ENCODE measurements at places on chromosomes 13 and 19.

GRCh38 chr19:39506944-39507714 lies 7.8 kb upstream of the SELENOV start:
- H3K4me3 ChIP-seq: peak overlapping the region; percentile 74
- peaks cover 66% of the 10 kb centered on the region for H3K27me3 ChIP-seq

DNA sequence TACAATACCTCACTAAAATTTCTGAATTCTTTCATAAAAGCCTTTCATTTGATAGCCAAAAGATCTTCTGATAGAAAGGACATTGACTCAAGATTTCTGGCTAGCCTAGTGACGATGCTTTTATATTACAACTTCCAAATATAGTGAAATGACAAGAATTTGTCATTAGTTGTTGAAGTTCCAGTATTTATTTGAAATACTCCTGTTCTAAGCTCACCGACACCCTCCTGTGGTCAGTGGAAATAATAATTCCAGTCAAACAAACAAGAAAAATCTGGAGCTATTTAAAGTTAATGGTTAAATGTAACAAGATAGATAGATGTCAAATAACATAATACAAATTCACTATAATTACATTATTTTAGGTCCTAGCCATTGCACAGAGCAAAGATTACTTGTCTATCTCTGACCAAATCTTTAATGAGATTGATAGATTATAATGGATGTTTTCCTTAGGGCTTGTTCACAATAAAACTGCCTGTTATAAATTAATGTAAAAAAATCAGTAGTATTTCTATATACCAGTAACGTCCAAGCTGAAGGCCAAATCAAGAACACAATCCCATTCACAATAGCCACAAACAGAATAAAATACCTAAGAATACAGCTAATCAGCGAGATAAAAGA lies 195.5 kb downstream of the RGCC start:
- peaks cover 6% of the 10 kb centered on the region for H3K36me3 ChIP-seq
- peak overlapping the region; percentile 13 for H3K27ac ChIP-seq
- H3K27me3 ChIP-seq: no peaks in the 10 kb centered on the region
- no peaks in the 10 kb centered on the region for H3K4me1 ChIP-seq
- no peak overlapping the region for H3K4me3 ChIP-seq

DNA sequence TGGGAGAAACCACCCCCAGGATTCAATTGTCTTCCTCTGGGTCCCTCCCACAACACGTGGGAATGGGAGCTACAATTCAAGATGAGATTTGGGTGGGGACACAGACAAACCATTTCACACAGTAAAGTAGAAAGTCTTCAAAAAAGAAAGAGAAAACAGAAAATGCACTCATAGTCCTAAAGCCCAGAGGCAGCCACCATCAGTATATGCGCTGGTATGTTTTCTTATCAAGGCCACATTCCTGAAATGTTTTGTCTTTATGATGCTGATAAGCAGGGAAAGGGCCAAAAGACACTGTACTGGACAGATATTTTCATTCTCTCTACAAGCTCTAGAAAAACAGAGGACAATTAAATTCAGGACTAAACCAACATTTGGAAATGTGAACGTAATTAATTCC lies 375.8 kb upstream of the TSHZ3 start:
- H3K27me3 ChIP-seq: no peaks in the 10 kb centered on the region
- no peak overlapping the region for H3K4me3 ChIP-seq
- DNase-seq: no peak
- no peaks in the 10 kb centered on the region for H3K4me1 ChIP-seq
- H3K36me3 ChIP-seq: no peaks in the 10 kb centered on the region

DNA sequence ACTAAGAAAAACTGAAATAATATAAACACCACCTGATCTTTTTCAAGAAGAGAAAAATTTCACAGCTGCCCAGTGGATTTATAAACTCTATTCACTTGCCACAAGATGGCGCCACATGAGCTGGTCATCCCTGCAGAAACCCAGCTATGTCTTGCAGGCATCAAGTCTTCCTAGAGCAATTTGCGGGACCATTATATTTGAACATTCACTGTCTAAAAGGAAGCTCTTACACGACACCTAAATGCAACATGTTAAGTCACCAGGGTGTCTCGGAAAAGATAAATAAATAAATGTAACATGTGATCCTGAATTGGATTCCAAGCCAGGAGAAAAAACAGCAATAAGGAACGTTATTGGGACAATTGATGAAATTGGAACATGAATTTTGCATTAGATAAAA lies 20.3 kb upstream of the AKT2 start:
- peaks cover 5% of the 10 kb centered on the region for H3K4me1 ChIP-seq
- no peak overlapping the region for H3K27ac ChIP-seq
- H3K27me3 ChIP-seq: no peaks in the 10 kb centered on the region
- no peaks in the 10 kb centered on the region for H3K36me3 ChIP-seq

- peaks cover 8% of the 10 kb centered on the region for H3K36me3 ChIP-seq
- peaks cover 11% of the 10 kb centered on the region for H3K4me1 ChIP-seq
- DNase-seq: no peak
- H3K27ac ChIP-seq: peak within 1 kb of the TSS; percentile 65
- H3K27me3 ChIP-seq: peaks cover 11% of the 10 kb centered on the region
Observed at GRCh38 chr19:56538761-56539263, at the start of gene ZFP28. ZFP28 (plus strand) TSS chr19:56538948; CDS start chr19:56539019, 71 bp downstream.

- peaks cover 36% of the 10 kb centered on the region for H3K4me1 ChIP-seq
- H3K27me3 ChIP-seq: no peaks in the 10 kb centered on the region
- H3K36me3 ChIP-seq: peaks cover 24% of the 10 kb centered on the region
- H3K27ac ChIP-seq: peak overlapping the region; percentile 78
Observed at GRCh38 chr19:1609103-1609396, 3.8 kb upstream of the UQCR11 start.

- no peak for DNase-seq
- H3K36me3 ChIP-seq: peaks cover 2% of the 10 kb centered on the region
- no peak overlapping the region for H3K4me3 ChIP-seq
Observed at GRCh38 chr19:54600212-54600611, 6.8 kb downstream of the LILRA1 start.

GRCh38 chr13:85381082-85381481 lies 418.1 kb downstream of the SLITRK6 start:
- no peak overlapping the region for H3K27ac ChIP-seq
- H3K4me1 ChIP-seq: peaks cover 10% of the 10 kb centered on the region
- no peak overlapping the region for H3K4me3 ChIP-seq
- DNase-seq: no peak
- no peaks in the 10 kb centered on the region for H3K27me3 ChIP-seq

GRCh38 chr13:83563499-83563898 lies 318.8 kb downstream of the SLITRK1 start:
- H3K4me1 ChIP-seq: no peaks in the 10 kb centered on the region
- H3K36me3 ChIP-seq: no peaks in the 10 kb centered on the region
- H3K4me3 ChIP-seq: no peak overlapping the region
- H3K27me3 ChIP-seq: no peaks in the 10 kb centered on the region
- DNase-seq: no peak
- no peak overlapping the region for H3K27ac ChIP-seq

- peaks cover 41% of the 10 kb centered on the region for H3K27me3 ChIP-seq
- no peak for DNase-seq
- H3K36me3 ChIP-seq: no peaks in the 10 kb centered on the region
Observed at GRCh38 chr13:30985637-30986205, 53.3 kb downstream of the TEX26 start.

DNA sequence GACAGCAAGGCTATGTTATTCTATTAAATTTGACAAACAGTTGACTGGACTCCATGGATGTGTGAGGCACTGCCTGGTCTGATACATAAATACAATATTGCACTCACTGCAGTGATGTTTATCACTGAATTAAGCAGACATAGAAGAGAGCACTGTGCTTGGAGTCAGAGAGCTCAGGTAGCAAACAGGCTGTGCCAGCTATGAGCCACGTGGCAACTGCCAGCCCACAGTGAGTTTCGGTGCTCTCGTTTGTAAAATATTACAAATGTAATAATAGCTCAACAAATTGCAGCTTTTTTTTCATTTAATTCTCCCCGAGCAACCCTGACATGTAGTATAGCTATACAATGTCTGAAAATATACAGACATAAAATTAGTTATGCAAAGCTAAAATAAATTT lies 237.3 kb downstream of the NALCN start:
- no peak for DNase-seq
- no peak overlapping the region for H3K27ac ChIP-seq
- H3K27me3 ChIP-seq: peaks cover 11% of the 10 kb centered on the region
- peaks cover 3% of the 10 kb centered on the region for H3K36me3 ChIP-seq
- H3K4me1 ChIP-seq: no peaks in the 10 kb centered on the region

GRCh38 chr13:87302034-87302433 lies 369.1 kb upstream of the SLITRK5 start:
- no peaks in the 10 kb centered on the region for H3K4me1 ChIP-seq
- no peaks in the 10 kb centered on the region for H3K36me3 ChIP-seq
- H3K27ac ChIP-seq: no peak overlapping the region
- H3K27me3 ChIP-seq: no peaks in the 10 kb centered on the region

- no peak for DNase-seq
- no peaks in the 10 kb centered on the region for H3K27me3 ChIP-seq
- peak overlapping the region; percentile 67 for H3K4me3 ChIP-seq
- H3K36me3 ChIP-seq: peaks cover 18% of the 10 kb centered on the region
- peaks cover 77% of the 10 kb centered on the region for H3K4me1 ChIP-seq
Observed at GRCh38 chr19:10761443-10762250, 43.8 kb downstream of the DNM2 start.

DNA sequence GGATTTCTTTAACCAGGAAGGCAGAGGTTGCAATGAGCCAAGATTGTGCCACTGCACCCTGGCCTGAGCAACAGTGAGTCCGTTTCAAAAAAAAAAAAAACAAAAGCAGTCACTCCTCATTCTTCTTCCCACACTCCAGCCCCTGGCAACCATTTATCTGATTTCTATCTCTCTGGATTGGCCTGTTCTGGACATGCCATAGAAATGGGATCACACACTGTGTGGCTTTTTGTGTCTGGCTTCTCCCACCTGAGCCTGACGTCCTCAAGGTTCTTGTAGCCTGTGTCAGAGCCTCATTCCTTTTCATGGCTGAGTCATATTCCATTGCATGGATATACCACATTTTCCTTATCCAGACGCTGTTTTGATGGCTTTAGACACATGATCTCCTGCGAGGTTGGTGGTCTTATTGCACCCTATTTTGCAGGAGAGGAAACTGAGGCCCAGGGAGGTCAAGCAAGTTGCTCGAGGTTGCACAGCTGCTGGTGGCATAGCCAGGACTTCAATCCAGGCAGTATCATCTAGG lies 15.8 kb upstream of the FEM1A start:
- H3K36me3 ChIP-seq: no peaks in the 10 kb centered on the region
- DNase-seq: no peak
- H3K27me3 ChIP-seq: peaks cover 53% of the 10 kb centered on the region
- H3K4me1 ChIP-seq: no peaks in the 10 kb centered on the region
